ENCODE measurements at places on chromosomes 1 and 21.

DNA sequence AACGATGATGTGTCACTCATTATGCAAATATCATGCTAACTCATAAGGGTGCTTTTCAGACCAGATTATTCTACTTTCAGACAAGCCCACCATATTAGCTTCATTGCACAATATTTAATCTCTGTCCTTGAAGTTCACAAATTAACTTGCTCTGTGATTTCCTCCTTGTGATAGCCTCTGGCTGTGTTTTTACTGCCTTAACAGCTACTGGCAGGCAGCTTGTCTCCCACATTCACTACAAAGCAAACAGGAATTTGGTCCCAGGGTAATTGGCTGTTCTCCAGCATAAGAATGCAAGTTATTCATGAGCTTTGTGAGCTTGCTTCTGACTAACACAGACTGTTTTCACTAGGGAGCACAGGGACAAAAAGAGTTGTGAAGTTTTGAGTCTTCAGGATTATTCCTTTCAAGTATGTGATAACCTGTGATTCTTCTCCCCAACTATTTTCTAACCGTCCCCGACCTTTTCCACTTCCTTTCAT, 87.9 kb upstream of the HMCN1 start:
- peak; percentile 98 for DNase-seq

- no peak for DNase-seq
These were observed 45.4 kb downstream of the KIF26B start for GRCh38 chr1:245200146-245200545.

DNA sequence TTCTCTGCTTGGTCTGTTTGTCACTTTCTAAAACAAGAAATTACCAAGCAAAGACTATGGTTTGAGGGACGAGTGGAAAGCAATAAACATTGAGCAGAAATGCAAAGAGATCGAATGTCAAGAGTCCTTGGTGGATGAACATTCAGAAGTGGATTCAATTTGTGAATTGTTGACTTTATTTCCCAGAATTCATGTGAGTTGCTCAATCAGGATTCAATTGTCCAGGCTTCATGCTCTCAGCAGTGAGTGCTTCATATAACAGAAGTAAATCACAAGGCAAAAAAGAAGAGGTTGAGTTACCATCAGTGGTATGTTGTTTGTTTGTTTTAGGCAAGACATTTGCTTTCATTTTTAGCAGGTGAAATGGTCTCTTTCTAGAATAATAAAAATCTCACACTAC, 31.9 kb downstream of the NGF start:
- DNase-seq = no peak

GRCh38 chr1:66435541-66435940, 98.4 kb upstream of the SGIP1 start:
- DNase-seq = no peak

GRCh38 chr21:18049461-18049860, 195.2 kb upstream of the CHODL start:
- no peak for DNase-seq

- DNase-seq = no peak
These were observed 1.9 kb downstream of the C1orf162 start for GRCh38 chr1:111475701-111476100.

Data from non-pigmented ciliary epithelial cell (primary cell).